Cardiac muscle cell (in vitro differentiated cells and primary cell): ENCODE measurements at places on chromosomes 1 and 21. TPM values are rescaled to one million over a fixed set of nuclear protein-coding genes. Genes with fewer than 3 reads are reported as not detected.

GRCh38 chr1:33569331-33569730 lies 96.9 kb downstream of the ZSCAN20 start:
- no peaks in the 10 kb centered on the region for H3K36me3 ChIP-seq
- H3K4me3 ChIP-seq = no peak overlapping the region
- DNase-seq = no peak
- H3K27me3 ChIP-seq = no peaks in the 10 kb centered on the region

DNA sequence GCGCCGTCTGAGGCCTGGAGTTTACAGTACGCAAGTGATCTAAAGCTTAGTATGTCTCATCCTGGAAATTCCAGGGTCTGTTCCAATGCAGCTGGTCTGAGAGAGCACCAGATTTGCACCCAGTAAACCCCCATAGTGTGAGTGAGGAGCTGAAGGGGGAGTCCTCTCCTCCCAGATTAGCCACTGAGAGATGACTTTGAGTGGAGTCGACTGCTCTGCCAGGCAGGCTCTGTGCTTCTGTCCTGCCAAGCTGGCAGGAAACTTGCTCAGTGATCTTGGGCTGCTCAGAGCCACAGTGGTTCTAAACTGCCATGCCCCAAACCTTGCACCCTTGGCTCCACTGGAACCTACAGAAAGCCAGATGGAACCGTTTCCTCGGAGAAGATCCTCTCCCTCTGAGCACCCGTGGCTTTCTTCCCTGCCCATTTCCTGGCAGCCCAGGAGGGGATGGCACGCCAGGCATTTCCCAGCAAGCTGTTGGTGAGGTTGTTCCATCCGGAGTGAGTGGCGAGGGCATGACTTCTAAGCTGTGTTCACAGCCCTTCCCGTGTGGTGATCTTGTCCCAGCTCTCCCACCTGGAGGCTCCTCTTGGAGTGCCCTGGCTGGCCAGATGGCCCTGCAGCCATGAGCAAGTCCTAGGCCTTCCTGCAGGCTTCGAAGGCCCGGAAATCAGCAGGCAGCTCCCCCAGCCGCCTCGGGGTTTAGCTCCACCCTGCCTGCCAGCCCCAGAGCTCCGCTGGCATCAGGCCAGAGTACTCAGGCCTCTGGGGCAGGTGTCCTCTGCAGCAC lies 125.9 kb upstream of the VAMP3 start:
- no peaks in the 10 kb centered on the region for H3K4me1 ChIP-seq
- DNase-seq = peak; percentile 19
- H3K36me3 ChIP-seq = no peaks in the 10 kb centered on the region
- no peak overlapping the region for H3K27ac ChIP-seq

DNA sequence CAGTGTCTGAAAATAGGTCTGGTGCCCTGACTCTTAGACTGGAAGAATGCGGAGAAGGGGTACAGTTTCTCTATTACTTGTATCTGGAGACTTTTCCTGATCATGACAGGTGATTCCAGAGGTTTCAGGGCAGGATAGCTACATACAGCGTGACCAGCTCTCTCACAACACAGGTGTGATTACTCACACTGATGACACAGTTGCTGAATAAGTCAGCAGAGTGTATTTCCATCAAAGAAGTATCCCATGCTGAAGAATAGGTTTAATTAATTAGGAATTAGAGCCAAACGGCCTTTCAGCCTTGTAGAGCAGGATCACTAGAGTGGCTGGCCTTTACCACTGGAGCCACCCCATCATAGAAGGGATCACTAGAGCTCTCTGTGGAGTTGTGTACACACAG lies 298.6 kb downstream of the LMX1A start:
- H3K27me3 ChIP-seq = no peaks in the 10 kb centered on the region
- H3K4me3 ChIP-seq = no peak overlapping the region
- no peaks in the 10 kb centered on the region for H3K36me3 ChIP-seq
- H3K4me1 ChIP-seq = peaks cover 11% of the 10 kb centered on the region
- H3K27ac ChIP-seq = no peak overlapping the region
- DNase-seq = no peak

DNA sequence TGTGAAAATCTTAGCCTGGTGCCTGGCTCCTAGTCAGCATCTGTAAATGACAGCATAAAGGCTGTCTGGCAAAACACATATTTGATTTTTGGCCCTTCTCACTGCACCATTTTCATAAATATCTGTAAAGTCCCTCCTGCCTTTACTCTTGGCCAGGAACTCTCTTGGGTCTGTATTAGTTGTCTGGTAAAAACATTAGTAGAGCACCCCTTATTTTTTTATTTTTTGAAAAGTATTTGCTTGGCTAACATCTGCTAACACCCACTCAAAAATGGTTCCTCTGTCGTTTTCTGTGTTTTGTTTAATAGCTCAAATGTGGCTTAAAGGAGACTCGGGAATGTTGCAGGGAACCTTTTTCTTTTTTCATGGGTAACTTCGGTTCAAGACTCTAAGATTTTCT lies 293.4 kb downstream of the HMCN1 start:
- no peaks in the 10 kb centered on the region for H3K4me1 ChIP-seq
- no peaks in the 10 kb centered on the region for H3K27me3 ChIP-seq
- no peak overlapping the region for H3K4me3 ChIP-seq
- H3K36me3 ChIP-seq = peaks cover 13% of the 10 kb centered on the region
- H3K27ac ChIP-seq = no peak overlapping the region

DNA sequence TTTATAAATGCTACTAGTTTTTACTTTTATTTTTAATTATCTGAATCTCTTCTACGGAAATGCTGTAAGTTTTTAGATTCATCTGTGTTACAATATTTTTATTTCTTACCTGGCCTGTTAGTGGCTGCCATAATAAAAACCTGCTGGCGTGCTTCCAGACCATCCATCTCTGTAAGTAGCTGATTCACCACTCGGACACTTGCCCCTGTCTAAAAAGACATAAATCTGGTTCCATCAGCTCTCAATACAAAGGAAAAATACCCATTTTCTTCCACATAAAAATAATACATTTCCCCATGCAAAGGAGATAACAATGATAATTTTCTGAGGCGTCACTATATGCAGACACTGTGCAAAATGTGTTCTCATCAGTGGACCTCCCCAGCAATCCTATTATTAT lies 62.0 kb downstream of the NVL start:
- no peak overlapping the region for H3K27ac ChIP-seq
- H3K4me3 ChIP-seq = no peak overlapping the region
- DNase-seq = no peak
- no peaks in the 10 kb centered on the region for H3K4me1 ChIP-seq
- no peaks in the 10 kb centered on the region for H3K27me3 ChIP-seq

DNA sequence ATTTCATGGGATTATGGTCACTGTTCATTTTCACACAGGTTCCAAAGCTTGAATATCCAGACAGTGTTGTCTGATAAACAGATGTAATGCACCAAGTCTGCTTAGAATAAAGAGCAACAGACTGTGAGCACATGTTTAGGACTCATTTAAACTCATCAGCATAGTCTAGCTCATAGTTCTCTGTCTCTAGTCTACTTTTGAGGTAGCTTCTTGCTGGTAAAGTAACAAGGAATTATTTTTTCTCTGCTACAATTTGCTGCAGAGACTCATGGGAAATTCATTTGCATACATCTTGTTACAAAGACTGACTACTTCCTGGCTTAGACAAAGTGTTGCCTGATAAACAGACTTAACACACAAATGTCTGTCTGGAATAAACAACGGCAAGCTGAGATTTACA lies 187.2 kb downstream of the NFIA start:
- no peak overlapping the region for H3K27ac ChIP-seq
- no peaks in the 10 kb centered on the region for H3K36me3 ChIP-seq
- H3K27me3 ChIP-seq = no peaks in the 10 kb centered on the region
- no peak overlapping the region for H3K4me3 ChIP-seq

DNA sequence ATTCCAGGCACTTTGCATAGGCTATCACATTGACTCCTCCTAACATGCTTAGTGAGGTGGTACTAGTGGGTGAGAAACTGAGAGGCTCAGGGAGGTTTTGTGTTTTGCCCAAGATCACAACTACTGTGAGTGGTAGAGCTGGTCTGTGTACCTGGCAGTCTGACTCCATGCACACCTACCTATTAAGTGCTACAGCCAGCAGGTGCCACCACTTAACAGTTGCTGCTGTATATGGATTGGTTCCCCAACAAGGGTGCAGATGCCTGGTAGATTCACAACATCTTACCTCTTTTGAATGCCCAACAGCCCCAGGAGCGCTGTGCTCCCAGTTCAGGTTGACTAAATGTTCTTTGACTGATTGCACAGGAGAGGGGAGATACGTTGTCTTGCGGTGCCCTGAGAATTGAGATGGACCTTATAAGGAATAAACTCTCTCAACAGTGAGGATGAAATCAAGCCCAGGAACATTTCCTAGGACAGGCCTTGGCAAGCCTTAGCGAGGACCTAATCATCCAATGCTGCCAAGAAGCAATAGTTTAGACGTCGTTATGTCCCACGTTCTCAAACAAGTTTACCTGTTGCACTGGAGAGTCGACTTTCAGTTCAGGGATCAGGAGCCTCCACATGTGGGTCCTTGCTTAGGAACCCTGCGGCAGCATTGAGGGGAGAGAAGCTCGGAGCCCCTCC lies 78.9 kb upstream of the F3 start:
- H3K4me1 ChIP-seq = peaks cover 13% of the 10 kb centered on the region
- no peak overlapping the region for H3K4me3 ChIP-seq
- no peaks in the 10 kb centered on the region for H3K36me3 ChIP-seq
- DNase-seq = no peak

DNA sequence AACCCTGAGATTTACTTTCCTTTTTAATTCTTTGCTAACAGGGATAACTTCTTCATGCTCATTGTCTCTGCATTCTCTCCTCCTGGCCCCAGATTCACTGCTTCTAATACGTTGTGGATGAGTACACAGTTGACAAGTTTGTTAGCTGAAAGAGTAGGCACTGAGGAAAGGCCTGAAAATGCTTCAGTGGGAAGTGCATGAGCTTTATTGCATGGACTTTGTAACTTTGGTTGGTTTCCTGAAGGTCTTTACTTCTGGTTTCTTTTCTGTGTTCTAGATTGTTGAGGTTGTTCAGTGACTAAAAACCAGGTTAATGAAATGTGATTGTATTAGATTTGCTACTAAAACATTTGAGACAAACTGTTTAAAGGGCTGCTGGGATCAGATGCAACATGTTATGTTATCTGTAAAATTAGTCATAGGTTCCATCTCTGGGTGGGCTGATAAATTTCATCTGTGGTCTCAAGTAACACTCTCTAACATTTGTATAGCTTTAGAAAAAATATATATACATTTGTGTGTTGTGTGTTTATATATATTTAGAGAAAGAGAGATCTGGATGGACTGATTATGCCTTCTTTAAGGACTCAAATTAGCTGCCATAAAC lies 19.1 kb downstream of the LRIG2 start:
- H3K27me3 ChIP-seq = no peaks in the 10 kb centered on the region
- H3K27ac ChIP-seq = peak overlapping the region; percentile 27

- no peaks in the 10 kb centered on the region for H3K27me3 ChIP-seq
- H3K4me1 ChIP-seq = peaks cover 36% of the 10 kb centered on the region
- H3K27ac ChIP-seq = peak overlapping the region; percentile 87
- peaks cover 6% of the 10 kb centered on the region for H3K36me3 ChIP-seq
- DNase-seq = peak; percentile 67
- no peak overlapping the region for H3K4me3 ChIP-seq
Observed at GRCh38 chr1:44807364-44808062, 362 bp upstream of the DYNLT4 start.

GRCh38 chr1:8027748-8028570 lies 1.9 kb upstream of the ERRFI1 start:
- no peak for DNase-seq
- H3K4me1 ChIP-seq = no peaks in the 10 kb centered on the region
- no peak overlapping the region for H3K27ac ChIP-seq

DNA sequence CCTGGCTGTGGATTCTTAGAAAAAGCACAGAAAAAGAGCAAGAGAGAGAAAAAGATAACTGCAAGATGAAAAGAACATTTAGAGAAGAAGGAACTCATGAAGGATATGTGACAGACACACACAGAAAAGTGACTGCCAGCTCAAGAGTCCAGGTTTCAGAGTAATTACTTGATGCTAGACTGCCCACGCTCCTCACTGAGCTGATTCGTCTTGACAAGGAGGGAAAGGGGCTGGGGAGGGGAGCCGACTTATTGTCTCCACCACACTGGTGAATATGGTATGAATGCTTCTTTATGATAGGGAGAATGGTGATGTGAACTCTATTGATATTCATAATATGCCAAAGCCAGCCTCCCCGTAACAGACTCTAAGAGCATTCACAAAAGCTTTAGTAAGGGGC lies 140.4 kb downstream of the BRINP2 start:
- H3K27me3 ChIP-seq = peaks cover 9% of the 10 kb centered on the region
- no peaks in the 10 kb centered on the region for H3K36me3 ChIP-seq
- DNase-seq = no peak
- H3K27ac ChIP-seq = no peak overlapping the region
- no peaks in the 10 kb centered on the region for H3K4me1 ChIP-seq
- no peak overlapping the region for H3K4me3 ChIP-seq

GRCh38 chr21:33481314-33481943 lies 1.7 kb upstream of the TMEM50B start:
- no peak overlapping the region for H3K4me3 ChIP-seq
- H3K27ac ChIP-seq = no peak overlapping the region
- H3K4me1 ChIP-seq = peaks cover 10% of the 10 kb centered on the region
- no peak for DNase-seq

DNA sequence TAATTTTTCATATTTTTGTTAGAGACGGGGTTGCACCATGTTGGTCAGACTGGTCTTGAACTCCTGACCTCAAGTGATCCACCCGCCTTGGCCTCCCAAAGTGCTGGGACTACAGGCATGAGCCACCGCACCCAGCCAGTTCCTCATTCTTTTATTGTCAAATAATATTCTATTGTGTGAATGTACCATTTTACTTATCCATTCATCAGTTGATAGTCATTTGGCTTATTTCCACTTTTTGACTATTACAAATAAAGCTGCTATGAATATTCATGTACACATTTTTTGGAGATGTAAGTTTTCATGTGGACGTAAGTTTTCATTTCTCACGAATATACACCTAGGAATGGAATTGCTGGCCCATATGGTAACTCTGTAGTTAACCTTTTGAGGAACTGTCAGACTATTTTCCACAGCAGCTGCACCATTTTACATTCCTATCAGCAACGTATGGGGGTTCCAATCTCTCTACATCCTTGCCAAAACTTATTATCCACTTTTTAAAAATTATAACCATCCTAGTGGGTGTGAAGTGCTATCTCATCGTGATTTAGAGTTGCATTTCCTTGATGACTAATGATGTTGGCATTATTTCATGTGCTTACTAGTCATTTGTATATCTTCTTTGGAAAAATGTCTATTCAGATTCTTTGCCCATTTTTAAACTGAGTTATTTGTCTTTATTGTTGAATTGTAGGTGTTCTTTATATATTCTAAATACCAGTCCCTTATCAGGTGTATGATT lies 12.7 kb downstream of the PACC1 start:
- no peaks in the 10 kb centered on the region for H3K36me3 ChIP-seq
- H3K27ac ChIP-seq = no peak overlapping the region
- no peak overlapping the region for H3K4me3 ChIP-seq
- H3K4me1 ChIP-seq = no peaks in the 10 kb centered on the region

GRCh38 chr1:170698301-170699275 lies 34.7 kb downstream of the PRRX1 start:
- H3K27ac ChIP-seq = peak overlapping the region; percentile 69
- H3K4me1 ChIP-seq = peaks cover 32% of the 10 kb centered on the region
- H3K4me3 ChIP-seq = no peak overlapping the region
- no peaks in the 10 kb centered on the region for H3K27me3 ChIP-seq
- no peaks in the 10 kb centered on the region for H3K36me3 ChIP-seq

CNR2 gene
- not detected in 2 replicates for total RNA-seq

OLFML2B gene
- total RNA-seq = 0.11 and 0.36 TPM in 2 replicates

RGS4 gene
- 25.9 and 64.5 TPM in 2 replicates for total RNA-seq

FLG2 gene
- not detected in 2 replicates for total RNA-seq

LYPD8 gene
- not detected in 2 replicates for total RNA-seq

MPL gene
- total RNA-seq = not detected in 2 replicates

LINGO4 gene
- not detected in 2 replicates for total RNA-seq

PHF13 gene
- 20.6 and 31.6 TPM in 2 replicates for total RNA-seq

FALEC gene
- 3.9 TPM in 1 of 2 replicates, not detected in the other for total RNA-seq

CLDN8 gene
- total RNA-seq = not detected in 2 replicates

PBX1 gene
- total RNA-seq = 147 and 182 TPM in 2 replicates
